Esophagus muscularis mucosa (tissue), 4 donors: ENCODE measurements at places on chromosomes 16 and 17.

- no peak for DNase-seq
Measured at GRCh38 chr17:596763-597644, 117.6 kb downstream of the VPS53 start.

DNA sequence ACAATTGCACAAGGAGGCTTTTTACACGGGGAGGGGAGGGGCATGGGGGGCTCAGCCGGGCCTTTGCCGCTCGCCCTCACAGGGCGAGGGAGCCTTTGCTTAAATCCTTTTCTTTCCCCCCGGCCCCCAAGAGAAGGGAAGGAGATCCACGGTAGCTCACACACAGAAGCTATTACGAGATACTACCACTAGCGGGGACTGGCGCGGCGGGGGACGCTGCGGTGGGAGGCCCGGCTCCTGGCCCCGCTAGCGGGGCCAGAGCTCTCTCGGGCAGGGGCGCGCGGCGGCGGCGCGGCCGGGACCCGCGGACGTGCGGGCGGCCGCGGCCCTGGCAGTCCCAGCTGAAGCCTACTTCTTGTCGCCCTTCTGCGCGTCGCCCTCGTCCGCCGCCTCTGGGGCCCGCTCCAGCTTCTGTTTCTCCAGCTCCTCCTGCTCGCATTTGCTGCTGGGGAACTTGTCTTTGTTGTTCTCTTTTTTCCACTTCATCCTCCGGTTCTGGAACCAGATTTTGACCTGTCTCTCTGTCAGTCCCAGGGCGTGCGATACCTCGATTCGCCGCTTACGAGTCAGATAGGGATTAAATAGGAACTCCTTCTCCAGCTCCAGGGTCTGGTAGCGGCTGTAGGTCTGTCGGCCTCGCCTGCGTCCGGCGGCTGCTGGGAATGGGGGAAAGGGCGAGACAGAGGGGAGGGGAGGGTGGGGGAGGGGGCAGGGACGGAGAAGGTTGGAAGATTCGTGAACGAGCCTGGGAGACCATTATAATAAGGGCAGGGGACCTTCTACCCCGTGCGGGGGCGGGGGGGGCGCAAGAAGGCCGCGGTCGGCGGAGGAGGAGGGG is 2.0 kb downstream of the HOXB8 start:
- DNase-seq, result no peak

DNA sequence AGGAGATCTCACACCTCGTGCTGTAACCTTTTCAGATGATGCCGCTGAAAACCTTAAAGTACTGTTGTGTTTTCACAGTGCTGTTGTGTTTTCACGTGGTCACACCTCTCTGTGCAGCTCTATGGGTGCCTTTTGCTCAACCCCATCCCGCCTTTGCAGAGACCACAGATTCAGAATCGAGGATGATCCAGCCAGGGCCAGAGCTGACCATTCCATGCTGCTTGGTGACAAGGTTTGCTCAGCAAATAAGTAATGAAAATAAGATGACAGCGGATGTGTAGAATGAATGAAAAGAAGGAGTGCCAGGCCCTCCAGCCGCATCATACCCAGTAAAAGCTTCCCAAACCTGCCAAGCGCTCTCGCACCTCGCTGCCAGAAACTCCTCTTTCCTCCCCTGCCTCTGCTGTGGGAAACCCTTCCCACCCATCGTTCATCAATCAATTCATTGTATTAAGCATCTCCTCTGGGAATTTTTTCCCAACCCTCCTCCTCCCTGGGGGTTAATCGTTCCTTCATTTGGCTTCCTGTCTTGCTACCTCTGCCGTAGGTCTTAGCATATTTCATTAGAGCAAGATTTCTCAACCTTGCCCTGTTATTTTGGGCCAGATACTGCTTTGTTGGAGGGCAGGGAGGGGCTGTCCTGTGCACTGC is 93.4 kb upstream of the CRHR1 start:
- no peak for DNase-seq

- DNase-seq, result no peak
Measured at GRCh38 chr17:69455040-69455439, 40.5 kb downstream of the MAP2K6 start.

DNA sequence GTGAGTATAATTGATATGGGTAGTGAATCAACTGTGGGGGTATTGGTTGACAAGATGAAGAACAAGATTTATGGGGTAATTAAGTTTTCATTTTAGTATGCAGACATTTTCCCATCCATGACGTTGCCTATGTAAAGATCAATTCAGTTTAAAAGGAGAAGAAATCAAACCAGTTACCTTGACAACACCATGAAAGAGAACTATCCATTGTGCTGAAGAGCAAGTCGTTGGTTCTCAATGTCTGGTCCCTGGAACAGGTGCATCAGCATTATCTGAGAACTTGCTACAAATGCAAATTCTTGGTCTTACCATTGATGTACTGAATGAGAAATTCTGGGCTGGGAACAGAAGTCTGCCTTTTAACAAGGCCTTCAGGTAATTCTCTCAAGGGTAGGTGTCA is 801 bp upstream of the OR4D2 start:
- DNase-seq, result no peak

DNA sequence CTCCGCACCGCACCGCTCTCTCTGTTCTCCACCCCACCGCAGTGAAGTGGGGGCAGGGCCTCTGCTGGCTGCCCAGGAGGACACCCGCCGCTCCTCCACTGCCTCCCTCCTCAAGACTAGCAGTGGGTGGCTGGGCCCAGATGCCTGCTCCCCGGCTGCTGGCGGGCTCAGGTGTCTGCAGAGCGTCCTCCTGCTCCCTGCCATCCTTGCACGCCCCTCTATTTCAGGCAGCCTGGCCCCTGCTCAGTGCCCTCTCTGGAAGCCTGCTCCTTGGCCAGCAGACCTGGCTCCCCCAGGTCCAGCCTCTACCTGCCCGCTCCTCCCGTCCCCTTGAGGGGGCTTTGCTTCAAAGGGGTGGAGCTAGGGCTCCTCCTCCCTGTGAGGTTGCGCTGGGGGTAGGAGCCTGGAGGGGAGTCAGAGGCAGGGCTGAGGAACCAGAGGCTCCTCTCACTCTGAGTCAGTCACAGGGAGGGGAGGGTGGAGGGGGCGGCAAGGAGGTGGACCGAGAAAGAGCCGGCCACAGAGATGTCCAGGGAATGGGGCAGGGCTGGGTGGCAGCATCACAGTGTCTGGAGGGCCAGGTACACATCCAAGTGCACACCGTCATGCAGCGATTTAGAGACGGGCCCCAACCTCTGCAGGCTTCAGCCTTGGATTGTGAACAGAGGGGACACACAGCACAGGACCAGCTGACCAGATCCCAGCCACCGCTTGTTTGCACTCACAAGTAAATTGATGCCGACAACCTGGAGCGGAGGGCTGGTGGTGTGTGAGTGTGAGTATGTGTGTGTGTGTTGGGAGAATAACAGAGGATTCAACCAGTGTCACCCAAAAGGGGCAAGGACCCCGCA is 9.8 kb upstream of the TMEM92 start:
- DNase-seq, result no peak

- DNase-seq, result no peak
Measured at GRCh38 chr16:8941718-8942344, 21.9 kb downstream of the USP7 start.

- DNase-seq, result no peak
Measured at GRCh38 chr16:4713663-4714501, 20.2 kb downstream of the ANKS3 start.

DNA sequence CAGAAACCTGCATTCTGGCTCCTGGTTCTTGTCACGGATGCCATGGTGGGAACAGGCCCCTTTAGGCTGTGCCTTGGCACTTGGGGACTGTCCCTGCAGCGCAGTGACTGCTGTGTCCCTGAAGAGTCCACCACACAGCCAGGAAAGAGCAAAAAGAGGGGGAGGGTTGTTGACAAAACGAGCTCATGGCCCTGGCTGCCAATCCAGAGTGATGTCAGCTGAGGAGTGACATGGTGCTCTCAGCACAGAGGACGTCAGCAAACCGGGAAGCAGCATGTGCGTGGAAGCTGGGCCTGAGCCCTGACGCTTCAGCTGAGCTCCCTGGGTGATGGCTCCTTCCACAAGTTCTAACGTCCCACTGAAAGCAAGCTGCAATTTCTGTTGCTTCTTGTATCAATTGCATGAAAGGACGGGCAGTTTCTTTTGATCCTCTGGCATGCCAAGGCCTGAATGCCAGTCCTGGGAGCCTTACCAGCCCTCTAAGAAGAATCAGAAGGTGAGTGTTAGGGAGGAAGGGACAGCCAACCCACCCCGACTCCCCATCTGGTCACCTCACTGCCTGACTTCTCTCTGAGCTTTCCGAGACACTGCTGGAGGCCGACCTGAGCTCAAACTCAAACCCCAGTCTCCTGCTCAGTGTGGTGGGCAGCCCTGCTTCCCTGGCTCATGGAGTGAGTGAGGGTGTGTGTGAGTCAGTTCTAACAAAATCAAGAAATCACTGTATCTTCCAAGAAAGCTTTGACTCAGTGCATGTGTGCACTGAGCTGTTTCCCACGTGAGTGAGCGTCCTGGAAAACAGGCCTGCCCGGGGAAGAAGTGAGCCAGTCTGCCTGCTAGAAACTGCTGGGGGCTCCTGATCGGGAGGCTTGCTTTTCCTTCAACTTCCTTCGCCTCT is 14.7 kb upstream of the WNT3 start:
- no peak for DNase-seq
